Activated CD4-positive, alpha-beta T cell treated with anti-CD3 and anti-CD28 coated beads for 1 hour (primary cell): ENCODE measurements at places on chromosomes 6 and 20.

GRCh38 chr6:54907355-54907754 is 60.8 kb downstream of the FAM83B start:
- no peak for DNase-seq

DNA sequence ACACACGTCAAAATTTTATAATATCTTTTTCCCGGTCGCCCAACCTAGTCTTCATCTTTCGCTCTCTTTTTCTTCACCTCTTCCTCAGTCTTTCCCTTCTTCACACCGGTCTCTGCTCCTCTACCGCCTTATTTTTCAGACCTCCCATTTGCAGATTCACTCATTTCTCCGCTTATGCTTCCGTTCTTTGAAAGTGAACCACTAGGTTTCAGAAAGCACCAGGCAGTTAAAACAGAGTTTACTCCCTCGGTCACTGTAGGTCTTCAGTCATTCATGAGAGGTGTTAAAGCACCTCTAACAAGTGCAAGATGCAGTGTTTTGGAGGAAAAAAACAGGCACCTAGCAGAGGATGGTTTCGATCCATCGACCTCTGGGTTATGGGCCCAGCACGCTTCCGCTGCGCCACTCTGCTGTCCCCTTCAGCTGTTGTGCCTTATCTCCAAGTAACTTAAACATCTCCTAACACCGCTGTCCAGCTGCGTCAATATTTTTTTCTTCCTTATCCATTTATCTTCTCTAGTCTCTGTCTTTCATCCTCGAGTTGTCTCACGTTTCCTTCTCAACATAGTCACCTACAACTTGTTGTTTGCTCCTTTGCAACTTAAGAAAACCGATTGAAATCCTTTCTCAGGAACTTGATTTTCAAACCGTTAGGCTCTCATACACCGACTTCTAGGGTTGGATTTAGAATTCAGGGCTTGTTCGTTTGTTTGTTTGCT is 119.7 kb upstream of the ZNF184 start:
- no peak for DNase-seq

GRCh38 chr20:35286899-35287508 is 2.4 kb upstream of the EIF6 start:
- no peak for DNase-seq

DNA sequence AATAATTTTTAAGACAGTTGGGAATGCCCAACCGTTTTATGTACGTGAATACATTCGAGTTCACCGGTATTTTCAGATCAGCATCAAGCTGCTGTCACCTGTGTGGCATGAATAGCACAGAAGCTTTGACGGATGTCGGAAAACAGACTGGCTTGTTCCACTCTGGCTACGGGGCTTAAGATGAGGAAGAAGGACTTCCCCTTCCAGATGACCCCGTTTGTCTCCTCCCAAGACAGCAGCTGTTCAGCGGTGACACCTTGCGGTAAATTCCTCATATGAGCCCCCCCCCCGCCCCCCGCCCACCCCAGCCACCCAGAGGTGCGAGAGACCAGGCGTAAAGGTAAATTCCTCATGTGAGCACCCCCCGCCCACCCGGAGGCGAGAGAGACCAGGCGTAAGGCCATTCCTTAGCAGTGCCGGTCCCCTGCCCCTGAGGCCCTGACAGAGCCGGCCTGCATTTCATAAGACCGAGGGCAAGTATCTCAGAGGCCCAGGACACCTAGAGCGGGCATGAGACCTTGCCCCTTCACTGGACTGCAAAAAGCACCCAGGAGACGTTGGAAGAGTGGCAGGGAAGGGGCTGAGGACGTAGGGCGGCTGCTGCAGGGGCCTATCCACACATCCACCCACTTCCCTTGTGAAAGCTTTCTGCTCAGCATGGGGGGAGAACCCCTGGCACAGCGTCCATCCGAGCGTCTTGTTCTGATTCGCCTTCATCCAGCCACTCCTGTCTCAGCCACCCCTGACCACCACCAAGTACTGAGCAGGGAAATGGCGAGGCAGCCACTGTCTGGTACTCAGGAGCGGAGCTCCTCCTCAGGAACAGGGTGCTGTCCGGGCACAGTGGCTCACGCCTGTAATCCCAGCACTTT is 7.3 kb upstream of the PCMTD2 start:
- DNase-seq, result no peak

GRCh38 chr6:169654598-169655391 is 47.0 kb downstream of the WDR27 start:
- peak; percentile 50 for DNase-seq

GRCh38 chr20:23049201-23050075 is at the start of gene THBD:
Gene THBD (minus strand): TSS chr20:23049672. CDS start chr20:23049504, 168 bp downstream.
- no peak for DNase-seq

- no peak for DNase-seq
Measured at GRCh38 chr6:140437619-140438345, 1063.3 kb upstream of the CITED2 start.

GRCh38 chr6:140849456-140849855 is 1283.3 kb upstream of the GJE1 start:
- no peak for DNase-seq

- no peak for DNase-seq
Measured at GRCh38 chr6:119764927-119765681, 415.5 kb upstream of the MAN1A1 start.

DNA sequence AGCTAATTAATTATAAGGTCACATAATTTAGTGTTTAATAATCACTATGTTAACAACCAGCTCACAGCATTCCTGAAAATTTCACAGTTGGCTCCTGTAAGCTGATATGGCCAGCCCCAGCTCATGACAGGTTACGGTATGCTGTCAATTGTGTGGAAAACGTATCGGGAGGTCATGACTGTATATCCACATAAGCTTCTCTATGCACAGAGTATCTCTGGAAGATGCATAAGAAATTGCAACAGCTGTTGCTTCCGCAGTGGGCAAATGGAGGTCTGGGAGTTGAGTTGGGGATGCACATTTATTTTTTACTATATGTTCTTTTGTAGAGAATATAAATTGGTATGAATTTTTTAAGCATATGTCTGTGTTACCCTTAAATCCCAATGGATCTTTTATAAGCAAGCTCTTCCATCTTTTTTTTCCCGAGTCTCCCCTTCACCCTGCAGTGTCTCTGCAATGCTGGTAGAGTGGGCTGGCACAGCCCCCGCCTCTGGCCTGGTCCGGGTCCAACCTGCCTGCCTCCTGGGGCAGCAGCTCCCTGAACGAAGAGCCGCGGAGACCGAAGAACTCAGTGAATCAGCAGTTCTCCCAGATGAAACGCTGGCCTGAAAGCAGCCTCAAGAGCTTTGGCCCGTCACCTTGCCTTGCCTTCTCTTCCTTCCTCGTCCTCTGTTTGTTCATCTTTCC is 139.9 kb upstream of the CDYL start:
- DNase-seq, result no peak

GRCh38 chr20:19815553-19815991 is 57.5 kb downstream of the RIN2 start:
- DNase-seq, result no peak

DNA sequence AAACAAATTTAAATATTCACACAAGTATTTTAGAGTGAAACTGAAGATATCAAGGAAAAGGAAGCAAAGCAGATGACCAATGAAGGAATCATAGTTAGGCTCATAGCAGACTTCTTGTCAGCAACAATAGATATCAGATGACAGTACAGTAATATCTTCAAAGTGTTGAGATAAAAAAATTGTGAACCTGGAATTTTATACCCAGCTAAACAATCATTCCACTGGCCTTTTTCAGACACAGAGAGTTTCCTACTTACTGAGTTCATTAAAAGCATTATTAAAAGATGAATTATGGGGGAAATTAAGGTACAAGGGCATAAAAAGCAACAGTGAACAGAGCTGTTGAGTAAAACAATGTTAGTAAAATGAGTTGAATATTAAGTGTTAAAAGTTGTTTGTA is 254.6 kb downstream of the UST start:
- DNase-seq, result no peak

DNA sequence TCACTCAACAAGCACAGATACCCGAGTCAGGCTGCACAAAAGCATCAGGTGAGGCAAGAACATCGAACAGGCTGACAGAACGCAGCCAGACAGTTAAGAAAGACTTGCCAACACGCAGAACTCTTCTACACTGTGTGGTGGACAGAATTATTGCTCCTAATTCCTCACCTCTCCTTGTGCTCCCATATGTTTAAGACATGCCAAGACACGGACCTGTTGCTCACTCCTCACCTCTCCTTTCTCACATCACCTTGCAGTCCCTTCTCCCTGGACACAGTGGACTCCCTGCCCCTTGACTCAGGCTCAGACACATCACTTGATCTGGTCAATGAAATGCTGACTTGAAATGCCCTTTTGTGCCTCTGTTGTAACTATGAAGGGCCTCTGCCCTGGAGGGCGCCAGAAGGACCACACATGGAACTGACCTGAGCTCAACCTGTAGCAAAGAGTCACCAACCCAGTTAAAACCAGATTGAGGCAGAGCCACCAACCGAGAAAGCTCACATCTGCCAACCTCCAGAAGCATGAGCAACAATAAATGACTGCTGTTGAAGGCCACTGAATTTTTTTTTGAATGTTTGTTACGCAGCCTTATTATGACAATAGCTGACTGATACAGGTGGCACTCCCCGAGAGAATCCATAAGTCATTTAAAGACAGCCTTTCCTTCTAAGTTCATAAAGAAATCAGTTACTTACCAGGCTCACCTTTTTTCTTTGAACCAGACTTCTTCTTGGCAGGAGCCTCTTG is 24.0 kb downstream of the RRBP1 start:
- no peak for DNase-seq

DNA sequence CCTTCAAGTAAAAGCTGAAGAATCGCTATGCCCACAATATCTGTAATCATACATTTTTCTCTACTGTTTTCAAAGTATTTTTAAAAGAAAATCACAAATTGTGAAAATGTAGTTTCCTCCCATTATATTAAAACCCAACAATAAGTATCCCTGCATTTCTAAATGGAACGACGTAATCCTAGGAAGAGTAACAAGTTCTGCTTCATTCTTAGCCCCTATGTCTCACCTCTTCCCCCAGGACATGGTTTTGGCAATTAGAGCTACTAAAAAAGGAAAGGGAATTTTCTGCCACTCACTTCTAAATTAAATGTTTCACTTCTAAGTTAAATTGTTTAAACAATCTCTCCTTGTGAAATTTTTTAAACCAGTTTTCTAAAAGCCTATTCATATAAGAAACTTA is 47.4 kb downstream of the TBPL1 start:
- DNase-seq, result no peak

GRCh38 chr6:98974309-98974708 is 26.6 kb upstream of the FBXL4 start:
- DNase-seq, result no peak

GRCh38 chr20:43188861-43189553 is 699 bp downstream of the PTPRT start:
- DNase-seq, result no peak

DNA sequence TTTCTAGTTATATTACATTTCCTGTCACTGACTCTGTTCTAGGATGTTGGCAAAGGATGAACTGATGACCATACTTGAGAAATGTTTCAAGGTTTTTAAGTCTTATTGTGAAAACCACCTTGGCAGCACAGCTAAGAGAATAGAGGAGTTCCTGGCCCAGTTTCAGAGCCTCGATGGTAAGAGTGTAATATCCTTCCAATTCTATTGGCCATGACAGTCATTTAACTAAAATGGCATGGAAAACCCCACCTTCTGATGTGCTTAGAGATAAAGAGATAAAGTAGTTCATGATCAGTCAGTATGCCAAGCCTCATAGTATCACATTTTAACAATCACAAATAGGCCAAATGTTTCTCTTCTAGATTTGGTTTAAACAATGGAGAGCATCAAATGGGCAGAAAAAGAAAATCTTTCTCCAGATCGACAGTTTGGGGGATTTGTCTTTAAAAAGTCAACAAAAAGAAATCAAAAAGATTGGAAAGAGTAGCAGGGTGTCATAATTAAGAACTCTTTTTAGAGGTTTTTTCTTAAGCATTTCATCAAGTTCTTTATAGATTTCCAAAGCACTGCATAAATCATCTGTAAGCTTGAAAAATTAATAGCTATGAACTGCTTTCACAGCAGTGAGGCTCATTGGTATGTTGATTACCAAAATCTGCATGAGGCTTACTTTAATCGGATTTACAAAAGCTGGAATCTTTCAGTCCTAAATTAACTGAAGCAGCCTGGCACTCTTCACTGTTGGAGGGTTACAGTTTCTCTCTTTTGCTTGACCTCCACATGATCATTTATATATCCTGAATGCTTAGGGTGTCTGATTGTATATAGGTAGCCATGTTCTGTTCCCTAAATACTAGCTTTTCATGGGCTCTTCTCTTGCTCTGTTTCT is 48.7 kb downstream of the AKIRIN2 start:
- no peak for DNase-seq

DNA sequence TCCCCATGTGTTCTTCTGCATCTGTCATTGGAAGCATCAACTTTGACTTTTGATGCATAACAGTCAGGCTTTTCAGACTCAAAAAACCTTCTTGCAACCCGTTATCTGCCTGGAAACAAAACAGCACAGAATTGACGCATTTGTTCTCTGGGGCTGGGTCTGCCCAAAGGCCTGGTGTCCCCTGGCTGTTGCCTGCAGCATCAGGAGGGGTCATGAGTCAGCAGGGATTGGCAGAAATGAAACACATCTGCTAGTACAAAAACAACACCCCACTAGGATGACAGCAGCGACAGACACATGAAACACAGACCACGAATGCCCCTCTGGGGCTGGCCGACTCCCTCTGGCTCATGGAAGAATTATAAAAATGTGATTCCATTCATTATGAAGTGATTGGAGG is 157.6 kb upstream of the INSM1 start:
- no peak for DNase-seq

DNA sequence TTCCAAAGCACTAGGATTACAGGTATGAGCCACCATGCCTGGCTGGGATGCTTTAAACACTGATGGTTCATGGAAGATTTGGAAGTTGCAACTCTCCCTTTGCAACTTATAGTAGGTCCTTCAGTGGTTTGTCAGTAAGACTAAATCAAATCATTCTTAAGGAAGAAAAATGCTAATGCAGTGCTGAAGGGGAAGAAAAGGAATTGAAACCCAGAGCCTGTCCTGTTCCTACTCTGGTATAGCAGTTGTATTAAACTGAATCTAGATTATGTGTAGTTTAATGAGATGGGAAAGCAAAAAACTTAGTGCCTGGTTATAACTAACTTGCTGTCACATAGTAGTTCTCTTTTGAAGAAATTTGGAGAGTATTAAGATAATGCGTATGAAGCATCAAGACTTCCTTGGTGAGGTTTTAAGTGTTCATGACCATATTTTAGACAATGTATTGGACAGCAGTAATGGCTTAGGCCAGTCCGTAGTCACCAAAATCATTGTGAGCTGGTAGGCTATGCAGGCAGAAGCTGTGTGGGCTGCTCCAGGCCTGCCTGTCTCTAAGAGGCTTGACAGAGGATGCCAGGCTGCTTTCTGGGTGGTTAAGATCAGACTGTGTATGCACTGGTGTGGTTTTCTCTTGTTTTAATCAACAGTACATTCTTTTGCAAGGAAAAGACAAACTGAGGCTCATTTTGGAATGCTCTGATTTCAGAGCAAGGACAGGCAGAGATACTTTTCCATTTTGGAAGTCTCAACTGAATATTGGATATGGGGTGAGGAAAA is 14.0 kb downstream of the PAQR8 start:
- no peak for DNase-seq

GRCh38 chr6:27503436-27504030 is 30.6 kb upstream of the ZNF184 start:
- peak; percentile 61 for DNase-seq

- no peak for DNase-seq
Measured at GRCh38 chr6:42163981-42164380, 9.2 kb upstream of the GUCA1A start.
